ENCODE measurements at places on chromosomes 3 and 15.
A peak's percentile ranks its signal among the peaks of the same experiment; 100 is the strongest.

GRCh38 chr15:95405447-95405846 lies 925.1 kb upstream of the NR2F2 start:
- no peak for DNase-seq

DNA sequence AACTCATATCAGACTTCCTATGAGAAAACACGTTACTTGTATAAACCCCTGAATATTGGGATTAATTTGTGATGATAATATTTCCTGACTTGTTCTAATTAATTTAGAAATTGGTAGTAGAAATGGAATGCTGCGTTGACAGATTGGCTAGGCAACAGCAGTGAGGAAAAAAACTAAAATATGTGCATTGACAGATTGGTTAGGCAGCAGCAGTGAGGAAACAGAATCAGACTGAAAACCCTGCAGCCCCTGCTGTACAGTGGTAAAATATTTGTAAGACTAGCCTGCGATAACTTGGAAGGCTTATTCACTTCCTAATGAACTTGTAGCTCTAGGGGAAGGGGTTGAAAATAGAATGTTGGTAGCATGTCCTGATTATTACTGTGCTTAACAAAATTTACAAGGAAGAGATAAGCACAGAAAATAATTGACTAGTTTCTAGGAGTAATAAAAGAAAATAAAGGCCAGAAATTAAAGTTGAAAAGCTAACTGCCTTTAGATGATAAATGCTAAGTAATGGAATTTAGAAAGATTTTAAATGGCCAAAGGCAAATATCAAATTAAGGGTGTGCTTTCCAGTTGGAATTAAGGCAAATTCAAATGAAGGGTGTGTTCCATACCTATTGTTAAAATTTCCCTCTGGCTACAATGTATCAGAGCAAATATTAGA lies 29.9 kb upstream of the IL16 start:
- no peak for DNase-seq

DNA sequence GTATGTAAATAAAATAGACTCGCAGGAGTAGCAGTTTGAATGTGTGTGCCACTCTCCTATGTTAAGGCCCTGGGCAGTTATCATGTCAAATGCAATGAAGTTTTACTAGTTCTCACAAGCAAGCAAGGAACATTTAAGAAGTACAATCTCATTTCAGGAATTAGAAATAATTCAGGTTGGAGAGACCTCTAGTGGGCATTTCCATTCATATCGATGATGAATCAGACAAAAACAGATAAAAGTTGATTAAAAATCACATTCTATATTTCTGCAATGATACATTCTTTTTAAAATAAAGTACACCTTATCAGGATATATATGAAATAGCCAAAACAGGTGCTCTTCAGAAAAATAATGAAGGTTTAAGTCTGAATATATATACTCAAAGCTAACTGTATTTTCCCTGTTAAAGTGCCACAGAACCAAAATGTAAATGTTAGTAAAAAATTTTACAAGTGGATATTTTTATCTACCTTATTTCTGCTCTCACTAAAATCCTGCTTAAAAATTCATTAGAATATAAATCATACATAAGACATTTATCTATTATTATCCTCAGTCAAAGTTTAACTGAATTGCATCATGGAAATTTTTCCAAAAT lies 492.4 kb upstream of the FRG2C start:
- DNase-seq = no peak

DNA sequence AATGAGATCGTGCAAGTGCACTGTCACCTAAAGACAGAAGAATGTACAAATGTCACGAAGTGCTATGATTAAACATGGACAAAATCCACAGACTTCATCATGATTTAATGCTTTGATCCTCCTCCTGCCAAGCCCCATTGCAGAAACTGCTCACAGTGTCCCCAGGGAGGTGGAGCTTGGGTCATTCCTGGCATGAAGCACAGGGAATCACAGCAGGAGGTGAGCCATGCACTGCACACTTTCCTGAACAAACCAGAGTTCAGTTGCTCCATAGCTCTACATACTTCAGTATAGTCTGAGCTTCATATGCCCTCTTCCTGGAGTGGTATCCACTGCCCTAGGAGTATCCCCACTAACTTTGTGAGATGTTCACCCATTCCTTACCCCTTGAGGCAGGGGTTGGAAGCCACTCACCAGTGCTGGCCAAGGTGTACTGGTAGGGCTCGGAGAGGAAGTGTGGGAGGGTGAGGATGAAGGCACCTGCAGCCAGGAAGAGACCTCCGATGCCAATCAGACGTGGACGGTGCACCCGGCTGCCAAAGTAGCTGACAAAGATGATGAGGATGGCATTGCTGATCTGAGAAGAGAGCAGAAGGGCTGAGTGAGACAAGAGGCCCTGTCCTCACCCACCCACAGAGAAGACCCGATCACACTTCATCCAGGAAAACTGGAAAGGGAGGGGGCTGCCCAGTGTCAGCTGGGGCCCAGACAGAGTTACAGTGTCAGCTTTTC lies 56.3 kb downstream of the SLCO2A1 start:
- DNase-seq = no peak

- no peak for DNase-seq
Measured at GRCh38 chr3:45367453-45367871, 20.9 kb upstream of the LARS2 start.

DNA sequence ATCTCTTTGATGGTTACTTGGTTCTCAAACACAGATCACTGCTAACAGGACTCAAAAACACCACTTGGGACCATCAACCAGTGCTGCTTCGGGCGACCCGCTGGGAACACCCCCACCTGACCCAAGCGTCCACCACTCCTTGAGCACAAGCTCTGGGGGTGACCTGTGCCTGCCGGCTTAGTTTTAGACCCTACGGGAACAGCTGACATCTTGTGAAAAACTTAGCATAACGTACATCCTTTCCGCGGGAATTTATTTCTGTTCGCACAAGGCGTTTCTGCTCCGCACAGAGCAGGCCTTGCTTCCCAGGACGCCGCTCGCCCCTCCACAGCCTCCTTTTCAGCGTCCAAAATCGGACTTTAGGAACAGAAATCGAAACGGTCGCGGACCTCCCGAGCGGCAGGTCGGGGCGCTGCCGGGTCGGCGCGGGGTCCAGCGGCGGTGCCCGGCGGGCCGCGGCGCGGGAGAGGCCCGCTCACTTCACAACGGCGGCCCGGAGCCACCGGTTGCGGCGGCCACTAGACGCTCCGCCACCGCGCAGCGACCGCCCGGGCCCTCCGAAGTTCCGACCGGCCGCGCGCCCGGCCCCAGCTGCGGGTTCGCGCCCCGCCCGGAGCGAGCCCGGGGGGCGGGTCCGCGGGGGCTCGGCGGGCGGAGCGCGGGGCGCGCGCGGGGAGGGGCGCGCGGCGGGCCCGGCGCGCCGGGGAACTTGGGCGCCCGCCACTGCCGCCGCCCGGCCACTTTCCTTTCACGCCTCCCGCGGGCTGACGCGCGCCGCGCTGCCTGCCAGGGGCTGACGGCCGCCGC lies 959 bp downstream of the SFMBT1 start:
- peak; percentile 87 for DNase-seq

DNA sequence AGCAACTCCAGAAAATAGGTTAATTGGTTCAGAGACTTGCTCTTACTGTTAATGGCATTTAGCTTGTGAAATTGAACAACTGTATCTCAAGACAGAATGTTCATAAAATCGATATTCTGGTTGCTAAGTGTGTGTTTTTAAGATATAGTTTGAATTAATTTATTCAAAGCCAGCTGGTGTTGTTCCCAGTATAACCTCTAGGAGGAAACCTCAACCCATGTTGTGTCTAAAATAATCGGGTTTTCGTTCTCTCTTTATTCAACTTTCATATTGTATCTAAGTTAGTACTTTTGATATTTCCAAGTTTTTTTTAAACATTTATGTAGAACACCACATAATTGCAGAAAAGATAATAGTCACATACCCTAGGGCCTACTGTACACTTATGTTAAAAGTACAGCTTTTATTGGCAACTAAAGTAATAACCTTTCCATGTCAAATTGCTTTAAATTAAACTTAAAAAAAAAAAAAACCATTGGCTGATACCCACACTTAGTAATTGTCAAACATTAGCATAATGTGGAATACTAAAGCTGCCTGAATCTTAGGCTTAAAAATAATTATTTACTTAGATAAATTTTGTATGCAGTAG lies 90.9 kb downstream of the SAMMSON start:
- DNase-seq = peak; percentile 3

DNA sequence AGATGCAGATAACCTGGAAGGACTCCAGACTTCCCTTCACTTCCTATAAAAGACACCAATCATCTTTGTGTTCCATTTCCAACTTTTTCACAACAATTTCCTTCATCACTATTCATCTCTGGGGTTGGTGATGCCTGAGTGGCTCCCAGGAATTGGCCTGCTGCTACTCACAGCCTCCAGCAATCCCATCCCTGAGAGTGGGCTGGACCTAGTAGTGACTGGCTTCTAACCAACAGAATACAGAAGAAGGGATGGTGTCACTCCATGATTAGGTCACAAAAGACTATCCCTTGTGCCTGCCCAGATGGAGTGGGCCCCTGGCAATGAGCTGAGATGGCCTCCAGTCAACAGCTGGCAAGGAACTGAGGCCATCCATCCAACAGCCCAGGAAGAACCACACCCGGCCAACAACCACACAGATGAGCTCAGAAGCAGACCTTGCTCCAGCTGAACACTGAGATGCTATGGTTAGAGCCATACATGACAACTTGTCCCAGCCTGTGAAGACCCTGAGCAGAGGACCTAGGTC lies 20.9 kb downstream of the OCA2 start:
- no peak for DNase-seq

DNA sequence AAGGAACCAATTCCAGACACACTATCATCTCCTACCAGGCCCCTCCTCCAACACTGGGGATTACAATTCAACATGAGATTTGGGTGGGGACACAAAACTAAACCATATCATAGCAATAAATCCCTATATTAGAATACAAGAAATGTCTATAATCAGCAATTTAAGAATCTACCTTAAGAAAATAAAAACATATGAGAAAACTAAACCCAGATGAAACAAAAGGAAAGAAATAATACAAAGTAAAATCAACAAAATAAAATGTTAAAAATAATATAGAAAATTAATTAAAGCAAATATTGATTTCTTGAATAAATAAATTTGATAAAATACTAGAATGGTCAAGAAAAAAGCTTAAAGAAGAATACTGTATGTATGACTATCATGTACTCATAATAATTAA lies 6.1 kb upstream of the OSTN start:
- DNase-seq = no peak

DNA sequence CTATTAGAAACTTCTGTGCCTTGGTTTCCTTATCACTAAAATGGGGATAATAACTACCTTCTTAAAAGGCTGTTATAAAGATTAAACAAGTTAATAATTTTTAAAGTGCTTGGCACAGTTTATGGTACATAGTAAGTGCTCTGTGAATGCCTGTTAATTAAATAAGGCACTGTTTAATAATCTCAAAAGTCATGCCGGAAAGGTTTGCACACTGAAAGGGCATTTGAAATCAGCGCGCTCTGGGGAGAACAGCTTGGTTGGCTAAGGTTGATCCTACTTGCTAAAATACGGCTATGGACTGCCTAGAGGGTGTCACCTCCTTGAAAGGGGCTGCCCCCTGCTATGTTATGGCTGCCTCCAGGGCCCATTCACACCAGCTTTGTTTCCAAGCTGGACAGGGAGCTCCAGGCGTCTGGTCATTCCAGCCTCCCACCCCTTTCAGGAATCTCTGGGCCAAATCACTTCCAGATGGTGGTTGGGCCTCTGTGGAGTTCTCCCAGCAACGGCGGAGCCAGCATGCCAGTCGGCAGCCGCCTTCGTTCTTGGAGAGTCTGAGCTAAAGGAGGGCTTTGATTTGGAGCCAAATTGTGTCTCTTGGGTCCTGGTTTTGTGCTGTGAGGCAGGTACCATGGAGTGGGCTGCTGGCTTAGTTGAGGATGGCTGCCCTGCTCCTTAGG lies 5.9 kb downstream of the FLNB start:
- DNase-seq = no peak

- DNase-seq = no peak
Measured at GRCh38 chr3:64550745-64551144, 137.1 kb downstream of the ADAMTS9 start.

GRCh38 chr3:134898181-134898754 lies 103.2 kb downstream of the EPHB1 start:
- no peak for DNase-seq

GRCh38 chr15:70170096-70170699 lies 72.5 kb upstream of the TLE3 start:
- no peak for DNase-seq

DNA sequence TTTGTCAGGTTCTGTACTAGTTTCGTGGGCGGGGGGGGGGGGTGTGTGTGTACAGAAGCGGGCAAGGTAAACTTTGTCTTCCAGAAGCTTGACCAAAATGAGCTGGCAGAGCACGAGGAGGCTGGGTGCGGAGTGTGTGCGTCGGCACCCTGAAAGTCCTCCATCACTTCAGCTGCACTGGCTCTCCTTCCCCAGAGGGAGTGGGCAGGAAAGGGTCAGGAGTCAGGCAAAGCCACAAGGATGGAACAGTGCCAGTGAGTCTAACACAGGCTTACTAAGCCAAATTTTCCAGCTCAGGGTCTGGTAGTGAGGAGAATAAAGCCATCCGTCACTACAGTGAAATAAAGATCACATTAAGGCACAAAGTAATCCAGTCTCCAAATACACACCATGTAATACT lies 11.9 kb upstream of the SH3GL3 start:
- DNase-seq = no peak

DNA sequence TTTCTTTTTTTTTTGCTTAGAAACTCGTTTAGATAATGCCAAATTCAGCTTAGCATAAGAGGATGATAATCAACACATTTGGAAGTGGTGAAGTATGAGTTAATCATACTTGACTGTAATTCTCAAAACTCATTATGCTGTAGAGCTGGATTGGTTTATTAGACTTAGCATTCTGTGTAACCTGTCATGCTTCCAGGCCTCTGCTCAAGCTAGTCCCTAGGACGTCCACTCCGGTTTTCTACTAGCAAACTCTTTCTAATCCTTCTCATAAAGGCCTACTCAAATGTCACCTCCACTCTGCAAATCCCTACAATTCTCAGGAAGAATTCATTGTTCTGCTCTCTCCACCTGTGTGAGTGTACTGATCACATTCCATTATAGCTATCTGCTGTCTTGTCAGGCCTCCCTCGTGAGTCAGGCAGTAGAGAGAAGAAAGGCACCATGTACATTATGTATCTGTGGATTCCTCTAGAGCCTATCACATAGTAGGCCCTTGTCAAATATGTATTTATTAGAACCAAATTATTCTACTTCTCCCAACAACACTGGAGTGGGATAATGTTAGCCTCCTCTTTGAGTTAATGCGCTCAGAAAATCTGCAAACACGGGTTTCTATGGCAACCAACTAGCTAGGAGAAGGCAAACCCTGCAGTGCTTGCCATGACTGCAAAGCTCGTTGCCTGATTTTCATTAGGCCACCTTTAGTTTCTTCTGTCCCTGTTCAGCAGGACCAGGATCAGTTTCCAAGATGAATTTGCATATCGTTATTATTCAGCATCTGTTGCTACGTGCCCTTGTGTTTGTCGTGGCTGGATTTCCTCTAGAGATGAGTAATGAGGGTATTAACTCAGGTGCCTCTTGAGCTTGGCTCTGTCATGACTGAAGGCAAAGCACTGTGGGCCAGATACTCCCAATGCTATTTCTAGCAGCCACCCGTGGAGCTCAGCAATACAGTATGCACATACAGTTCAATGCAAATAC lies 30.7 kb downstream of the ATP13A5 start:
- no peak for DNase-seq
